Suprapubic skin (tissue), 4 donors: ENCODE measurements at places on chromosomes 2 and 18. TPM values are rescaled to one million over a fixed set of nuclear protein-coding genes. Genes with fewer than 3 reads are reported as not detected.

DNA sequence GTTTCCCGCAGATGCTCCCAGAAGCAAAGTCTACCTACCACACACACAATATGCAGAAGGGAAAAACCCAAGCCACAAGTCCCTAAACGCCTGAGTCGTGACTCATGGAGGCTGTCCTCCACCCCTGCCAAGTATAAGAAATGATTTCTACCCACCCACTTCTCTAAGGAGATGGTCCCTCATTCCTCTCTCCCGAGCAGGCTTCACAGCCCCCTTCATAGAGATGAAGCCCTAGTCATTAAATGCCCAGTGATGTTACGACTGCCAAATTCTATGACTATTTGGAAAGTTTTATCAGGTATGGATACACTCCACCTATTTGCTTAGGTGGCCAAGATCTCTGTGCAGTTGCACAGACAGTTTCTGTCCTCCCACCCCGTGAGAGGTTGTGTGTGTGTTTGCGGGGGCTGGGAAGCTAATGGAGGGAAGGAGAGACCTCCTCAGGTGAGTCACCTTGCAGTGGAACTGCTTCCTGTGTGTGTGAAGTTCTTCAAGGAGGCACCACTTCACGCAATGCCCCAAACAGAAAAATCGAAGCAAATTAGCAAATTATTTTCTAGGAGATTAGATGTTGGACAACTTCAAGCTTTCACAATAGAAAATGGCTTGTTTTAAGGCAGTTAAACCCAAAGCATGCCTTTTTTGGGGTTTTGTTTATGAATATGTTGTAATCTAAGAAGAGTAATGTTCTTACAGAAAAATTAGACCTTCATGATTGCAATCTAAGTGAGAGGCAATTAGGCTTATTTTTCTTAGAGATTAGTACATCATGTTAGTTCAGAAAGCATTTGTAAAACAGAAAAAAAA lies 175.2 kb downstream of the TGIF1 start:
- no peak for DNase-seq

GRCh38 chr18:48348739-48349138 lies 60.4 kb downstream of the ZBTB7C start:
- DNase-seq: peak; percentile 27

- DNase-seq: no peak
Measured at GRCh38 chr2:11101430-11101829, 53.8 kb upstream of the SLC66A3 start.

DNA sequence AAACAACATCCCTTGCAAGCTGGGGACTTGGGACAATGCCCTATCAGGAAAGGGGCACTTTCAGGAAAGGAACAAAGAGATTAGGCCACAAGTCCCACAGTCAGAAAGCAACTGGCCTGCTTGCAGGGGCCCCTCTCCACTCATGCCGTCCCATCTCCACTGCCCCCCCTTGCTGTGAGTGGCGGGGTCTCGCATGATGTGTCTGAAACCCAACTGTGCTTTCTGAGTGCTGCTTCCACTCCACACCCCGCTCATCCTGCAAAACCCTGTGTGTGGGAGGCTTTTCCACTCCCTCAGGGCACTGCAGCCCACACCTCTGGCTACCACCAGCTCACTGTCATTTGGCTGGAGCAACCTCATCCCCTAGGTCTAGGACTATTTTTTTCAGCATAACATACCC lies 7.9 kb downstream of the HS6ST1 start:
- DNase-seq: peak; percentile 75

DNA sequence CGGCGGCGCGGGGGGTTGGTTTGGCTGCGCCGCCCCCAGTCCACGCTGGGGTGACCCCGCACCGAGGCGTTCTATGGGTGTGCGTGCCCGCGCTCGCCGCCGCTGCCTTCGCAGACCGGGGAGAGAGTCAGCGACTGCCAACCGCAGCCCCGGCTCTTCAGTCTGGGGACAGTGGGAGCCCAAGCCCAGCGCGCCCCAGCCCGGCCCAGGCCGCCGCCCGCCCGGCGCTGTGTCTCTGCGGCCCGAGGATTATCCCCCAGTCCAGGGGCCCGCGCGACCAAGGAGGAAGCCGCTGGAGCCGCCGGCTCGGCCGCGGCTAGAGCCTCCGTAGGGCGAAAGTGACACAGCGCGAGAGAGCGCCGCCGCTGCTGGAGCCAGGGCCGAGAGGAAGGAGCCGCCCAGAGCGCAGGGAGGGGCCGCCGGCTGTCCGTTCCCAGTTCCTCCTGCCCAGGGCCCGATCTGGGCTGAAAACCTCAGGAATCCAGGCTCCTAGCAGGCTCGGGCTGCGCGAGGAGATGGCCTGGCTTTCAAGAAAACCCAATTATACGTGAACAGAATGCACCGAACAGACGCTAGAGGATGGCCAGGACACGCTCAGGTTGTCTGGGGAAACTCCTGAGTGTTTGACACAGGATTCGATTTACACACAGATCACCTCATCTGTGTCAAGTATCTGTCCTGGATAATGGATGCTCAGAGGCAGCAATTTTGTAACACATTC lies 2.4 kb downstream of the CTIF start:
- DNase-seq: peak; percentile 83

DNA sequence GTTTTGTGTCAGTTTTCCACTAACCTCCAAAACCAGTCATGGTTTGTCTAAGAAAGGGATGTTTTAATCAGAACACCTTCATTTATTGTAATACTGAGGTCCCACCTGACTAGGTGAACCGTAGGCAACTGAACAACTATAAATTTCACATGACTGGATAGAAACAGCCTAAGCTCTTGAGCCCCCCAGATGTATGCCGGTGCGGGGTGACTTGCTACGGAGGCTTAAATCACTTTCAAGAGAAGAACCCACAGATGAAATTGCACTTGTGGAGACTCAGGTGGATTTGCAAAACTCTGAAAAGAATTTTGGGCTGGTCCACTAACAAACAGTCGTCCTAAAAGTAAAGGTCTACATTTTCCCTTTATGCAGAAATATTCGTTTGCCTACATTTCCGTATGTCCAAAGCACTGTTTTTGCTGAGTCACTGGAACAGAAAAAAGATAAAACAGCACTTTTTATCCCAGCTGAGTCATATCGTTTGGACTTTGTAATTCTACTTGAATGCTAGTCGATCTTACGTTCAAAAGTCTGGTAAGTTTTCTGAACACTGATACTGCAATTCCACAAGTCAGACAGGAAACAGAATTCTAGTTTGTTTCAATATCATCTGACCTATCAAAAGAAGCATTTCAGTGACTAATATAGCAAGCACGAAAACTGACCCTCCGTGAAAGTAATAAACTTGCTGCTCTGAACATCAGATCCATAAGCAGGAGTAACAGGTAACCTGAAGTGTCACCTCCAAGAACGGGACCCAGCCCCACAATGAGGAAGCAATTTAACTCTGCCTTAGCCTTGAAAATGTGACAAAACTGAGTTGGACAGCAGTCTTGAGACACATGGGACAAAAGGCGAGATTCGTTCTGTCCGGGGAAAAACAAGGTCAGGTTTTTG lies 18.1 kb downstream of the ZNF516 start:
- DNase-seq: no peak

DNA sequence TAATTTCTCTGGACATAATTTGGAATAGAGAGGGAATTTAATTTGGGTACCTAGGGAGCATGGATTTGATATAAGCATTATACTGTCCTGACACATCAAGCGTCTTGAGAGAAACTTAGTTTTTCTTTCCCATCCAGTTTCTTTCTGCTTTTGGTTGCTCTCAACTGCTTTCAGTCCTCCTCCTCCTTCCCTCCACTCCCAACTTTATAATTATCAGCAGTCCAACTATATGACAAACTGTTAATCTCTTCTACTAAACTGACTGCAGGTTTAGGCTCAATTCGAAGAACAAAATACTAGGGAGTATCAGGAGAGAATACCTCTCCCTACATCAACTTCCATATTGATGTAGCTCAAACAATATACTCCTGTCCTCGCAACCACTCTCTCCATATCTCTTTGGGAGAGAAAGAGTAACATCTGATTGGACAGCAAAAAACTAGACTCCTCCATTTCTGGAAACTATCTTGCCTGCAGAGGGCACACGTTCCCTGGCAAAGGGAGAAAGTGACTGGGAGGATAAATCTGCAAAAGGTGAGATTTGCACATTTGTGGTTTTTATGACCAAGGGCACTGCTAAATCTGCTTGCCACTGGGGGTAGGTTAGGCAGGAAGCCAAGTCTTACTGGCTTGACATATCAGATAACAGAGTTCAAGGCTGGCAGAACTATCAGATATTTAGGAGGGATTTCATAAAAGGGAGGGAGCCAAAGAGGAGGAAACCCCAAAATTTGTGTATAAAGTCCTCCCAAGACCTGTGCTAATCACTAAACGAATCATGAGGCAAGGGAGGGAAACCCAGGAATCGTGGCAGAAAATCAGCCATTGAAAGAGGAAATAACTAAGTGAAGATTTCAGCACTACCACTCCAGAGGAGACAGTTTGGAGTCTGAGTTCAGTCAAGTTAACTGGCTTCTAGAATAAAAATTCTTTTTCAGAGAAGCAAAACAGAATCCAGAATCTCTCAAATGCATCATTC lies 40.0 kb downstream of the ICA1L start:
- DNase-seq: no peak

- DNase-seq: no peak
Measured at GRCh38 chr2:205586626-205587025, 95.7 kb upstream of the NRP2 start.

Gene TLX2
- total RNA-seq: not detected

Gene ITPRID2
- total RNA-seq: 245 TPM

Gene KIF1A
- total RNA-seq: 15.9 TPM
